ENCODE measurements at places on chromosomes 3 and 15. TPM values are rescaled to one million over a fixed set of nuclear protein-coding genes. Genes with fewer than 3 reads are reported as not detected.

DNA sequence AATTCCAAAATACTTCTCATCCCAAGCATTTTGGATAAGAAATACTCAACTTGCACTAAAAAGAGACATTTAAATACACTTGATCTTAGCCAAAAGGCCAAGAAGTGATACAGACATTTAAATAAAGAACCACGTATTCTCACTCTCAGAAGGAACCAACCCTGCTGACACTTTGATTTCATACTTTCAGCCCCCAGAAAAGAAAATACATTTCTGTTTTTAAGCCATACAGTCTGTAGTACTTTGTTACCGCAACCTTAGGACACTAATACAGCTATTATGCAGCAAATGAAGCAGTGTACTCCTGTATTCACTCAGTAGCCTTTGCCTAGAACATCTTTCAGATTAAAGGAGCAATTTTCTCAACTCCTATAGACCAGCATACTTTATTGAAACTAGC, 86.7 kb downstream of the TBC1D5 start:
- DNase-seq: no peak

DNA sequence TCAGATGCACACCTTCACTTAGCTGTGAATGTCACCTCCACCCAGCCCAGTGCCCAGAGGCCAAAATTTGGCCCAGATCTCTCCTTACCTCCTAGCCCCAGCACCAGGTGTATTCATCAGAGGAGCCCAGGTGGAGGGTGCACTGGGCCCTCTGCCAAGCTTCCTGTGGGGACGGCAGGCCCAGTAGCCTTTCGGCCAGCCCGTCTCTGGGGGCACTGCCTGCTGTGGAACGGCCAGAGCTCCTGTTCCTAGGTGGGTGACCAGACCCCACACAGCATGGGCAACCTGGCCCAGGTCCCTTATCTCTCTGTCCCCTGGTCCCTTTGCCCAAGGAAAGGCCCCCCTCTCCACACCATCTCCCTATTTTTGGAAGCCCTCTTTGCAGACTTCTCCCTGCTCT, 67.8 kb downstream of the AAGAB start:
- DNase-seq: no peak

- DNase-seq: no peak
These were observed 5.8 kb downstream of the ACKR2 start for GRCh38 chr3:42814914-42815507.

- no peak for DNase-seq
These were observed 21.9 kb upstream of the FBXL22 start for GRCh38 chr15:63575312-63575711.

GRCh38 chr3:151009981-151010380, 37.5 kb upstream of the CLRN1 start:
- DNase-seq: no peak

The IL17RC gene
- total RNA-seq: 0.37 TPM

GRCh38 chr15:22873841-22874240, 35.4 kb downstream of the NIPA2 start:
- no peak for DNase-seq

The SYNPR gene
- total RNA-seq: not detected

- no peak for DNase-seq
These were observed 692.0 kb downstream of the NLGN1 start for GRCh38 chr3:174089592-174089991.

- DNase-seq: no peak
These were observed 854.1 kb downstream of the ROBO1 start for GRCh38 chr3:78913711-78914110.

DNA sequence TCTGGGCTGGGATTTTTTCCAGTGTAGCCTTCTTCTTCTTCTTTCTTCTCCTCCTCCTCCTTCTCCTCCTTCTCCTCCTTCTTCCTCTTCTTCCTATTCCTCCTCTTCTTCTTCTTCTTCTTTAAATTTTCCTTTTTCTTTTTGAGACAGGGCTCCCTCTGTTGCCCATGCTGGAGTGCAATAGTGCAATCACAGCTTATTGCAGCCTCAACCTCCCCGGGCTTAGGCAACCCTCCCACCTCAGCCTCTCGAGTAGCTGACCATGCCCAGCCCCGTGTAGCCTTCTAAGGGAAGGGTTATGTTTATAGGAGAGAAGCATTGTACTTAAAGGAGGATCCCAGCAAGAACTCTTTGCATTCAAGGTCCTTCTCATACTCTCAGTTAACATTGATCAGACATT, 24.0 kb upstream of the MYO1E start:
- DNase-seq: no peak

The C3orf85 gene
- total RNA-seq: not detected

DNA sequence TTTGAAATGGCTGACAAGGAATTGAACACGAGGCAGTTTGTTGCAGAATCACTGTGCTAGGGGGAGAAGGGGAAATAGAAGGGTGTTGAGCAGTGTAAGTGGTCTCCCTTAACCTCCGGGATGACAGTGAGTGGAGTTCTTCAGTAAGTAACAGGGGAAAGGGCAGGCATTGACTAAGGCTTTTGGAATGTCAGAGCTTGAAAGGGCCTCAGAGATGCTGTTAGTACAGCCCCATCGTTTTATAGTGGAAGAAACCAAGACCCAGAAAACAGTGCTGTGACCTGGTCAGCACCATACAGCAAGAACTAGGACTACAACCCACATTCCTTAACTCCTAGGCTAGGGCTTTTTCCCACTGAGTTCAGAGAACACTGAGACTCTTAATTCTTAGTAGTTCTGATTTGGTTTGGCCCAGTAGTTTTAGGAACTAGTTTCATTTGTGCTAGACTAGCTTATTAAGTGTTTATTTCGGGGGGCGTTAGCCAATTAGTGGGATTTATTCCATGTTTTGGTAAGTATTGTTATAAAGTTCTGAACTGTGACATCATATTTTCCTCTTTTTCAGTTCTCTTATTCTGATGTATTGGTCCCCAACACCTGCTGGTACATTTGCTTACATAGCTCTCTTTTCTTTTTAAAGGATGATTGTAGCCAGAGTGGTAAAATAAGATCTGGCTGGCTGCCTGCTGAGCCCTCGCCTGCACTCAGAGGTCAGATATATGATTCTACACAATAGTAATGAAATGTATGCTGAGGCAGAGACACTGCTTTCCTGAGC, 34.2 kb downstream of the RAB11A start:
- DNase-seq: no peak

GRCh38 chr15:95247071-95247984, 1016.0 kb downstream of the MCTP2 start:
- no peak for DNase-seq

GRCh38 chr3:186596568-186597287, 16.1 kb upstream of the AHSG start:
- DNase-seq: no peak

DNA sequence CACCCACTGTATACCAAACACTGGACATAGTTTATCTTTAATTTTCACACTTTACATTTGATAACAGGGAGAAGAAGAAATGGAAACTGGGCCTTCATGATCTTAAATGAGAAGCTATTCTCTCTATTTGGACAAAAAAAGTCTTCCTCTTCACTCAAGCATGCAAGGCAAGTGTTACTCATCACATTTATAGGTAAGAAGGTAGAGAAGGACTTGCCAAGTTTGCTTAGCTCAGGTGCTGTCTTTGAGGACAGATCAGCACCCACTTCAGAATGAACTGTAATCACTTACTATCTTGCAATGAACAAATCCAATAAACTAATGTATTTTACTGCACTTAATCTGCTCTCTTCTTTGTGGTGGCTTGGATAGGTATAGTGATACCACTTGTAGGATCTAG, 1.1 kb upstream of the MYH15 start:
- no peak for DNase-seq

The SERINC4 gene
- 0.13 TPM for total RNA-seq

The CEP19 gene
- total RNA-seq: 1.9 TPM
